ENCODE measurements at places on chromosomes 1 and 21. TPM values are rescaled to one million over a fixed set of nuclear protein-coding genes. Genes with fewer than 3 reads are reported as not detected.

DNA sequence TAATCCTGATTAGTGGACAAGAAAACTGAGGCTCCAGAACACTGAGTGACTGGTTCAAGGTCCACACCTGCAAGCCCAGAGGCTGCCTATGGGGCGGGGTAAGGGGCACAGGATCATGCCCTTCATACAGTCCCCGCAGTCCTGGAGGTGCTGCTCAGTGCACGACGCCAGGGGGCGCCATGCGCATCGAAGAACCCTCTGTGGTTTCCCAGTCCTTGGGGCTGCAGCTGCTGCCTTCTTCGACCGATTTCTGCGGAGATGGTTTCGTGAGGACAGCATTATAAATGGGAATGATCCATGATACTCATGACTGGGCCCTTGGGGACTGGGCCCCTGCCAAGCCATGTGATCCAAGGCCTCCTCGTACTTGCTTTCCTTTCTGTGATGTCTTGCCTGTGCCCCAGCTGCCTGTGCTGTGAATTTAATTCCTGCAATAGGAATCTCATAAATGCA, 37.1 kb upstream of the ARHGEF10L start:
- no peak overlapping the region for H3K27ac ChIP-seq
- no peaks in the 10 kb centered on the region for H3K4me1 ChIP-seq
- no peaks in the 10 kb centered on the region for H3K36me3 ChIP-seq
- peaks cover 24% of the 10 kb centered on the region for H3K27me3 ChIP-seq

GRCh38 chr1:107609808-107610207, 355.2 kb downstream of the VAV3 start:
- peaks cover 2% of the 10 kb centered on the region for H3K4me1 ChIP-seq
- DNase-seq = no peak

DNA sequence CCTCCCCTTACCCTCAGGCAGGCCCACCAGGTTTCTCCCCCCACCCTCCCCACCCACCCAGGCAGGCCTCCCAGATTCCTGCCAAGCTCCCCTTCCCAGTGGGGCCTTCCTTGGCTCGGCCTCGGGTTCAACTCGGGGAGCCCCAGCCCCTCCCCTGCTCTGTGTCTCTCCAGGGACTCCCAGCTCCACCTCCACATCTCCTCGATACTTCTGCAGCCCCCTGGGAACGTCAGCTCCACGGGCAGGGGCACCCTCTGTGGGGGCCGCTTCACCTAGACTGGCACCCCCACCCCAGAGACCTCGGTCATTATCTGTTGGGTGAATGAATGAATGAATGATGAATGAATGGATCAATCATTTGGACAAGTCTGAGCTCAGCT, 775 bp downstream of the MMEL1 start:
- H3K4me1 ChIP-seq = peaks cover 2% of the 10 kb centered on the region
- no peaks in the 10 kb centered on the region for H3K36me3 ChIP-seq
- no peak overlapping the region for H3K4me3 ChIP-seq
- no peak overlapping the region for H3K27ac ChIP-seq
- H3K27me3 ChIP-seq = peaks cover 27% of the 10 kb centered on the region

DNA sequence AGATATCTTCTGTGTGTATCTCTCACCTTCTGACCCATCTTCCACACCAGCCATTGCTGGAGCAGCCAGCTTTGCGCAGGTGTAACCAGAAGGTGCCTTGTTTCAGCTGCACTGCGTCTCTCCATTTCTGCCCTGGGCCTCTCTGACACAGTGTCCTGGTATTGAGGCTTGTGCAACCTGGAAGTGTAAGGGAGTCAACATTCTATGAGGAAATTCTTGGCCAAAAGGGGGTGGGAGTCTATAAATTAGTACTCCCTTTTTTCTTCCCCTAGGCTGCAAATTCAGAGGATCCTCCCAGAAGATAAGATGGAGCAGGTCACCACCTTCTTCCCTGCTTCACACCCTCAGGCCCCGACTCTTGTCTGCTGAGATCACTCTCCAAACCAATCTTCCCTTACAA, 109.1 kb downstream of the MRPS6 start:
- H3K27me3 ChIP-seq = no peaks in the 10 kb centered on the region
- H3K27ac ChIP-seq = no peak overlapping the region
- H3K4me3 ChIP-seq = no peak overlapping the region

LDLRAD1 gene
- total RNA-seq = not detected

Measured in T-helper 17 cell (primary cell).